ENCODE measurements at places on chromosomes 16 and 17.
A peak's percentile ranks its signal among the peaks of the same experiment; 100 is the strongest.

DNA sequence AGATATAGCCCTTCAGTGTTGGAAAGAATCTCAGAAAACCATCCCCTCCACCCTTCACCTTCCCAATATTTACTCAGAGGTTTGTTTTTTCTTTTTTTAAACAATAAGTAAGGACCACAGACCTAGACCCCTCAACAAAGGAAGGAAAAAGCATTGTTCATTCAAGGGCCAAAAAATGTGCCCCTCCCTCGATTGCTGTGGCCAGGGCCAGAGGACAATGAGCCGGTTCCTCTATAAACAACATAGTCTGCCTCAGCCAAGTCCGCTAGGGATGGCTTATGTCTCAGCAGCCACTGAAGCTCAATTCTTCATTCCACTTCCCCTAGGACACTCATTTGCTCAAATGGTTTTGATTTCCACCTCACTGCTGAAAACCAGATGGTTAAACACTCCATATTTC, 24.0 kb downstream of the TRIM16 start:
- no peak for DNase-seq

DNA sequence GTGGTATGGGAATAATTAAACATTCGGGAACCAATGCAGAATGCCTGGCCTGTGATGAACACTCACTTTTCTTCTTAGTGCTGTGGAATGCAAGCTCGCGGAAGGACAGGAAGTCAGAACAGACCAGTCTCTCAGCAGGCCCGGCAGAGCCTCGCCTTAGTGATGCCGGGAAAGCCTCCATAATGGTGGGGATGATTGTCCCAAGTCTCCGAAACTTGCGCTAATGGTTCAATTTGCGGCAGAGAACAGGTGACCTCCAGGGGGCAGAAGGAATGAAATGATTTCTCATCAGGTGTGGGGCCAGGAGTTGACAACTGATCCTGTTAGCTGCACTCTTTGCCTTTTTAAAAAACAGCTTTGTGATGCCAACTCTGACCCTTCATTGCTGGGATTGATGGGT, 170.6 kb downstream of the GSG1L start:
- no peak for DNase-seq

DNA sequence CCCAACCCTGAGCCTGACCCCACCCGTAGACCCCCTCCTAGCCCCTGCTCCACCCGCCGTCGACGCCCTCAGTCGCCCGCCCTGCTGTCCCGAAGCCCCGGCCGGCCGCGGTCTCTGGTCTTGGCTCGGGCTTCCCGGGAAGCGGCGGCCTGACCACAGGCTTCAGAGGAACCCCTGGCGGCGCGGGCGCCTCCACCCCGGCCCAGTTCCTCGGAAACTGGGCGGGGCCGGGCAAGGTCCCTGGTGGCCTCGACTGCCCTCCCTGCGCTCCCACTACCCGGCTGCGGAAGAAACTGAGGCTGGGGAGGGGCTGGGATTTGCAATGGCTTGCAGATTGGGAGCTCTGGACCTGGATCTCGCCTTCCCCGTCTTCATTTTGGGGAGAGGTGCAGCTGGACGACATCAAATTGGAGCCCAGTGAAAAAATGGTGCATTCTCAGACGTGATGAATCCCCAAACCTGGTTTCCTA, 692 bp upstream of the SOCS1 start:
- peak; percentile 28 for DNase-seq

DNA sequence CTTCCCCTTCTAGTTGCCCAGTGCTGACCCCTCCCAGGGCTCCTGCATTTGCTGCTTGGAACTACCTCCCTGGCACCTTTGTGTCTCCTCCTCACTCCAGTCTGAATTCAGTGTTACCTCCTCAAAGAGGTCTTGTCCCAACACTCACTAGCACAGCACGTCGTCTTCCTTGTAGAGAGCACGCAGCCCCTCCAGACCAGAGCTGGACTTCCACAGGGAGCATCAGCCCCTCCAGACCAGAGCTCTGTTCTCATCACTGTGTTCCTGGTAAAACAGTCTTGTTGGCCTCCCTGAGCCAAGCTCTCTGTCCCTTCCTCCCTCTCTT, 27.8 kb upstream of the MGAT5B start:
- DNase-seq, result no peak

GRCh38 chr16:80816356-80816755, 12.0 kb upstream of the CDYL2 start:
- DNase-seq, result no peak

- no peak for DNase-seq
Measured at GRCh38 chr16:31876951-31877828, 3.6 kb downstream of the ZNF267 start.

GRCh38 chr17:2017274-2017941, 7.7 kb downstream of the RTN4RL1 start:
- no peak for DNase-seq

- DNase-seq, result no peak
Measured at GRCh38 chr17:70024253-70024652, 50.8 kb upstream of the KCNJ16 start.

- no peak for DNase-seq
Measured at GRCh38 chr17:61420745-61421398, 21.2 kb downstream of the TBX2 start.

DNA sequence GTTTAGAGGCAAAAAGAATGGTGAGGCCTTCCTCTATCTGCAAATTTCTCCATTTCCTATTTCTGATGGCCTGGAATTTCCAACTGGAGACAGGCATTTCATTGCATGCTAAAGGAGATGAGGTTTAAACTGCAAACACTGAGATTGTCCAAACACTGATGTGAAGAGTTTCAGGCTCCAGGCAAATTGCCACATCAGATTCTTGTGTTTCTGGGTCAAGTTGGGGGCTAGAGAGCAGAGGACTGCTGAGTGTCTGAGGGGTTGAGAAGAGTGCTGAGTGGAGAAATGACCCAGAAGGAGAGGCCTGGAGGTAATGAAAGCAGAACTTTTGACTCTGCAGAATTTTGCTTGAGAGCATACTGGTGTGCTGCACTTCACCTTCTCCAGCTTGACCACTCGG, 216.7 kb upstream of the MPHOSPH6 start:
- DNase-seq, result no peak

DNA sequence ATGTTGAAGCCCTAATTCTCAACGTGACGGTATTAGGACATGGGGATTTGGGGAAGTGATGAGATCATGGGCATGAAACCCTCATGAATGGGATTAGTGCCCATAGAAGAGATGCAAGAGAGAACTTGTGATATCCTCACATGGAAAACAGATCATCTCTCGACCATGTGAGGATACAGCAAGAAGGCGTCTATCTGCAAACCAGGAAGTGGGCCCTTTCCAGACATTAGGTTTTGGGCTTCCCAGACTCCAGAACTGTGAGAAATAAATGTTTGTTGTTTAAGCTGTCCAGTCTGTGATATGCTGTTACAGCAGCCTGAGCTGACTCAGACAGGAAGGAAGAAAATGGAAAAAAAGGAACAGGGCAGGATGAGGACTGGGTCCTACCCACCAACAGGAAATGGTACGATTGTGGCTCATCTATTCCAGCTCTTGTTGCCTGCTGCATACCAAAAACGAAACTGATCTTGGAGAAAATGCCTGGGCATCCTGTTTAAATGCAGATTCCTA, 21.9 kb upstream of the SSTR2 start:
- DNase-seq, result no peak

All from NCI-H510A (cell line).